ENCODE measurements at places on chromosomes 4 and X.

DNA sequence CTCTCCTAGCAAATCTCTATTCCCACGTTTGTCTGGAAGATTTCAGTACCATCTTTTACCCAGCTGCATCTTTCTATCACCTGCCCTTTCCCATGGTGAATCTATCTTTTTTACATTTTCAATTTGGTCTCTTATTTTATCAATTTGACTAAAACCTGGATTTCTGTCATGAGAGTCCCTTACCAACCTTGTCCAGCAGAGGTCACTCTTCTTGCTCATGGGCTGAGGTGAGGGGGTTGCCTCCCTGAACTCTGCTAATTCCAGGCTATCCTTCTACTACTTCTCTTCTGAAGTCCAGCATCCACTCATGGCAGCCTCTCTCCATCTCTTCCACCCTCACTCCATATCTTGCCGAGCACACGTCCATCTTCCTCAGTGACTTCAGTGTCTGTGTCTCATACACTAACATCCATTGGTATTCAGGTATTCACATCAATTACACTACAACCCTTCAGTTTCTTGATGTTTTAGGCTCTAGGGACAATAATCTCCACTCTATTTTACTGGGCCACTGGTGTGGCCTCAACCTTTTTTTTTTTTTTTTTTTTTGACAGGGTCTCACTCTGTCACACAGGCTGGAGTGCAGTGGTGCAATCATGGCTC is 17.8 kb upstream of the ZNF827 start:
- peak; percentile 54 for DNase-seq

DNA sequence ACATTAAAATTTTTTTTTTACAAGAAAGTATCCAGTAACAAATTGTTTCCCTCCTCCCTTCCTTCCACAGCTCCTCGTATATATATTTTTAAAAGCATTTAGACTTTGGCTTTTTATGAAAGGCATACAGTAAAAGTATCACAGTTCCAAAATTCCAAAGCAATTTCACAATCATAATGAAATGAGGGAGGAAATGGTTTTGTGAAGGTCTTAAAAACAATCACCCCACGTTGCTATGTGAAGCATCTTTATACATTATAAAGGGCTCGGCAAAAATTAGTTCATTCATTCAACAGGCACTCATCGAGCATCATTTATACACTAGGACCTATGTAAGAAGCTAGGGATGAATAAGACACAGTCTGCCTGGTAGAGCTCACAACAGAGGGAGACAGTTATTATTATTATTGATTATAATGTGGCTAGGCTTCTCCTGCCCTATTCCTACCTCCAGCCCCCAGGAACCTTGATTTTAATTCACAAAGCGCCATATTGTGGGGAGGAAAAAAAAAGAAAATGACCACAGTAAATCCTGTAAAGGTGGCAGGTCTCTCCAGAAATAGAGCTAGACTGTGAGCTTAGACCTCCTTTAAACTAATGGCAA is 239.9 kb downstream of the MAML3 start:
- DNase-seq, result peak; percentile 44

- DNase-seq, result no peak
These were observed 64.3 kb downstream of the PDLIM5 start for GRCh38 chr4:94516067-94516466.

DNA sequence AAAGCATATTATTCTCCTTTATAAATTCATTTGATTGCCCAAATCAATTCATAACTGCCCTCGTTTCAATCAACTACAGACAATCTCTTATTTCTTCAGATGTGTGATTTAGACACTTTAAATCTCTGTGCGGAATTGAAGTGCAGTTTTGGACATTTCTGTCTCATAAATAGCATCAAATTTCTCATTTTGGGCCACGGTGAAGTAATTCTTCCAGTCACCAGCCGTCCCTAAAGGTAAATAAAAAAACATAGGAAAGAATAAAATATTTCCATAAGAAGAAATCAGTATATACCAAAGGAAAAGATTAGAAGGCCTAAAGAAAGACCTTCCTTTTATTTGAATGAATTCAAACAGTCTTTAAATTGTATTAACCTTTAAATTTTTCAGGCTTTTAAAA is 33.4 kb downstream of the SULT1B1 start:
- no peak for DNase-seq

DNA sequence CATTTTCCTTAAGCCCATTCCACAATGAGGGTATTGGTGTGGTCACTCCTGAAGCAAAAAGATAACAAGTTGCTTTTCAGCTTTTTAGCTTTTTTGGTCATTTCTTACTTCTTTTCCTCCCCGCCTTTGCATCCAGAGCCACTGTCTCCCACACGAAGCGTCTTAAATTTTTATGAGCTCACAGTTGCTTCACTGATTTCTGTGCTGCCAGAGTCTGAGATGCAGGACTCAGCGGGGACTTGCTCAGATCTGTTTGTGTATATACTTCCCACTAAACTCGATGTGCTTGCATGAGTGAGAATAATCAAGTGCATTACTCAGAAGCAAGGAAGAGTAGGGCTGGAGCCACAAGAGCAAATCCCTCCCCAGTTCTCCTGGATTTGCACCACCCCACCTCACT is 80.2 kb upstream of the FHL1 start:
- DNase-seq, result no peak

DNA sequence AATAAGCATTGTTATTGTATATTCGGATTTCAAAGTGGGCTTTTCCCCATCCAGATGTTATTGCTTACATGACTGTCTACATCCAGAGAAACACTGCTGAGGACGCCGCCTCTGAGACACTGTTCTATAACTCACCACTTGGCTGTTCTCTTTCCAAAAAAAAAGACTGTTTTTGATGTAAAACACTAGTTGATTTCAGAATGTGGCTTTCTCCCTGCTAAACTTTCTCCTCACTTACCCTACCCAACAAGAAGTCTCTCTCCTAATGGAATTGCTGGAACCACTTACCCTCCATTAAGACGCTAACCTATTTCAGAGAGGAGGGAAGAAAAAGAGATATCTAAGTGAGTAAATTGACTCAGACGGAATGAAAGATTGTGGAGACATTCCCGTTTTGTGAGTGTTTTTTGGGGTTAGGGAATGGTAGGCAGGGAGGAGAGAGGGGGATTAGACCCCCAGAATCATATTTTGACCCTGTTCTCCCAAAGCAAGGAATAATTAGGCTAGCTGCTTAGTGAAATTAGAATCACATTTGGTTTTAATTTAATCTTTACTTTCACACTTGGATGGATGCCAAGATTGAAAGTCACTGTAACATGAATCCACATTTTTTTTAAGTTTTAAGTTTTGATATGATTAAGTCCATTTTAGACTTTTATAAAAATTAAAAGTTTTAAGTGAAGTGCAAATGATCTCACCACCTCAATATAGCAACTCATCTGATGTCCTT is 174.9 kb downstream of the CHIC2 start:
- DNase-seq, result no peak

DNA sequence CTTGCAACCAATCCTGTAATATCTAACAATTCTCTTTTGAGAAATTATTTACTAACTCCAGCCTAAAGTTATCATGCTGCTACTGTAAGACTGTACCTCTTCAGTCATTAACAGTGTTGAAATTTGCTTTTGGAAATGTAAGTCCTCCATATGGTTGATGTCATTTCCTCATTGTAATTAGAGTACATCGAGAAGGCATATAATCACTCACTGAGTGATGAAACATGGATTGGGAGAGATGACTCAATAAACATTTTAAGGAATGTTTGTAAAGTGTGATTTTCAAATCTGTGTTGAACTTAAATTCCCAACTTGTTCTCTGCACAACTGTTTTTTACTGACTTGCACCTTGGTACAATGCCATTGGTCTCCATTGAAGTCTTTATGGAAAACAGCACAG is 61.2 kb downstream of the HMGB2 start:
- DNase-seq, result no peak

DNA sequence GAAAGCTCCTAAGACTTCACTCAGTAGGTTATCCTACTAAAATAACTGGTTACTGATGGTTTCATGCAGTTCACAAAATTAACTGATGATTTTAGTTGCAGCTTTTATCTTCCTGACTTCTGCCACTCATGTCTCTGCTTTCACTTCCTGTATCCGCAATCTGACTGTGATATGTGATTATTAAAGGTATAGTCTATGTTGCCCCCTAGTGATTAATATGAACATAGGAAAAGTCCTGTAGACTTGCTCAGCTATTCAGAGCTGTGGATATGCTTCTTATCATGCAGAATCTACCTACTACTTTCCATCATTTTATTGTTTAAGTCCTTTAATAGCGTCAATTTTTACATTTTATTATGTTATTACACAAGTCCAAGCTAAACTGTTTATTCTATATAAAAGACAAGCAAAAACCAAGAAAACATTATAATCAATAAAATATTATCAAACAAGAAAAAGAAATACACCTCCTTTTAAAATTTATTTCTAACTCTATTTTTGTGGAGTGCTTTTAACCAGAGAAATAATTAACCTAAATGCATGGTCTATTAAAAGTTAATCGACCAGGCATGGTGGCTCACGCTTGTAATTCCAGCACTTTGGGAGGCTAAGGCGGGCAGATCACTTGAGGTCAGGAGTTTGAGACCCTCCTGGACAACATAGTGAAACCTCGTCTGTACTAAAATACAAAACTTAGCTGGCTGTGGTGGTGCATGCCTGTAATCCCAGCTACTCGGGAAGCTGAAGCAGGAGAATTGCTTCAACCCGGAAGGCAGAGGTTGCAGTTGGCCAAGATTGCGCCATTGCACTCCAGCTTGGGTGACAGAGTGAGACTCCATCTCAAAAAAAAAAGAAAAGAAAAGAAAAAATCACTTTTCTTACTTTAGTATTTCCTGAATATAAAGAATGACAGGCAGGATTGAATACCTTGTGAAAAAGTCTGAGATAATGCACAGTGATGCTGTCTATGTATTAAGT is 40.4 kb upstream of the TLR2 start:
- peak; percentile 72 for DNase-seq

- DNase-seq, result no peak
These were observed 29.0 kb downstream of the CHST7 start for GRCh38 chrX:46602468-46603102.

DNA sequence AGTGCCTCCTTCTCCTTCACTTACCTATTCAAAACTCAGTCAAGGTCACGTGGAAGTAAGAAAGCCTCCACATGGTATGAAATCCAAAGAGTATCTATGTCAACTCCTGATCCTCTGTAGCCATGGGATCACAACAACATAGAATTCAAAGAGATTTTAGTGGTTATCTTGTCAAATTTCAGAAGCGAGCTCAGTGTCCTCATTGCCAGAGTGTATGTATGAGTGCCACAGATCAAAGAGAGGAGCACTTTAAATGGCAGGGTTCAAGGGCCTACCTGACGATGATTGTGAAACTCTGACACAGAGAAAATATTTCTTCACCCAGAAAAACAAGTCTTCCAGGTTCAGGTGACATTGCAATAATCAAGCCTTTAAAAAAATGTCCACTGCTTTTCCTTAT is 1.2 kb upstream of the ACE2 start:
- DNase-seq, result no peak

GRCh38 chr4:142126890-142127497 is 490.6 kb downstream of the IL15 start:
- DNase-seq, result peak; percentile 60

GRCh38 chr4:40681600-40681999 is 51.9 kb upstream of the RBM47 start:
- DNase-seq, result no peak

DNA sequence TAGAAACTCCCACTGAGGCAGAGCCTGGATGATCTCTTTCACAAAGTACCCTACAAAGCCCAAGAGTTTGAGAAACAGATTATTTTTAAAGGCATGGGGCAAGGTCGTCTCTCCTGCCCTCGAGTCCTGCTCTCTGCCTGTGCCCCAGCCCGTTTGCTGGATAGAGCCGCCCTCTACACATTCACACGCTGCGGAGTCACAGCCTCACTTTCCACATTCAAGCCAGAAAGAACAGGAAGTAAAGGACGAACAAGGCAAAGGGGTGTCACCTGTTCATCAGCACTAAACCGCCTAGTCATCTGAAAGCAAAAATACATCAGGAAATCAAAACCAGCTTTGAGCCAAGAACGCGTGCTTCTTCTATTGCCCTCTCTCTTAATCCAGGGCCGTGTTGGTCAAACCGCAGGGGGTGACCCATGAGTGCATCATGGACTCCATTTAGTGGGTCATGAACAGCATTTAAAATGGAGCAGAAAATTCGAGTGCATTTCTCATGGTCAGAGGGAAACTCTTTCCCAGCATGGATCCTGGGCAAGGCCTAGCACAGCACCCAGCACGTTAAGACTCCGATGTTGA is 83.4 kb downstream of the PHKA2 start:
- DNase-seq, result no peak

GRCh38 chr4:14277505-14277904 is 650.0 kb upstream of the BOD1L1 start:
- DNase-seq, result no peak

GRCh38 chrX:44474410-44474809 is 68.2 kb downstream of the FUNDC1 start:
- no peak for DNase-seq

DNA sequence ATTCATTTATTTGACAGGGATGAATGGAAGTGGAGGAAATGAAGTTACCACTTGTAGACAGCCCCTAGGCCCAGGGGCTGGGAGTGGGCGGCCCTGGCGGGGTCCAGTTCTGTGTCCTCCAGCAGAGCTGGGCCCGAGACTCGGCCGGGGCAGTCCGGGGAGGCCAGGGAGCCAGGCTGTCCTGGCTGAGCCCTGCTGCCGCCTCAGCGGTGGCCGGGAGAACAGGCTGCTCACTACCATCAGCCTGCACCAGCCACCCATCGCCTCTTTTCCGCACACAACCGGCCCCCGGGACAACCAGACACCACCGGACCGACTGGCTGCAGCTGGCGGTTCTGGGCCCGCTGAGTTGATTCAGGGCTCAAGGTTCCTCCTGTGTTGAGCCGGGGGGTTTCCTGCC is 25.6 kb downstream of the CLDN34 start:
- no peak for DNase-seq

DNA sequence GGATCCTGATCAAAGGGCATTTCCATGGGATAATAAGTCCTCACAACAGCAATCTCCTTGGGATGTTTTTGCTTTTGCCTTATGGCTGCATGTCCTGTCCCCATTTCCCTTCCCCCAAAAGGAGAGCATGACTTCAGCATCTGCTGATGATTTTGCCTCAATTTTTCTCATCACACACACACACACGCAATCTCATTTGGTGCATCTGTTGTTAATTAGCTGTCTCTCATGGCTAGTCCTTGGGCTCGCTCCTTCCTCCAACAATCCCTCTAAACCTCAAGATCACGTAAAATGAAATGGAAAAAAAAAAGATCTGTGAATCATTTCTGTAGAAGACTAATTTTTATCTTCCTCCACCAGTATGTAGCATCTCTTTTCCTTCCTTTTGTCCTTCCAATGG is 153.6 kb downstream of the RBMX2 start:
- DNase-seq, result no peak

Measured in NCI-H69 (cell line).